Endothelial cell of umbilical vein (primary cell): ENCODE measurements at places on chromosomes 6 and 20. TPM values are rescaled to one million over a fixed set of nuclear protein-coding genes. Genes with fewer than 3 reads are reported as not detected.

- DNase-seq, result no peak
Observed at GRCh38 chr20:56420940-56421688, 9.1 kb downstream of the CASS4 start.

DNA sequence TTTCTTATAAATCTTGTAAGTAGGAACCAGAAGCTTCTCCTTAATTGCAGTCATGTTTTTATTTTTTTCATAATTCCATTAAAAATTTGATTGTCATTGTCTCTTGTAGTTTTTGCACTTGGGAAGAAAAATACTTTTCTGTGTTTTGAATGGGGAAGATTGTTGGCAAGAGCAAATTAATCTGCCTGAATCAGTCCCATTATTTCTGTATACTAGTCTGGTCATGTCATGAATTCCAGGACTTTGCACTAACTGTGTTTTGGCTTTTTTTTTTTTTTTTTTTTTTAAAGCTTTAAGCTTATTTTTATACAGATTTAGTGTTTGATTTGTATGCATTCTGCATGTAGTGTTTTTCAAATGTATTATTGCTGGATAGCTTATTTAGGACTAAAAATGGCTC is 47.6 kb downstream of the RALGAPB start:
- no peak for DNase-seq

- no peak for DNase-seq
Observed at GRCh38 chr6:11767458-11767857, 11.1 kb downstream of the ADTRP start.

- DNase-seq, result no peak
Observed at GRCh38 chr20:5024103-5024502, 22.8 kb upstream of the SLC23A2 start.

DNA sequence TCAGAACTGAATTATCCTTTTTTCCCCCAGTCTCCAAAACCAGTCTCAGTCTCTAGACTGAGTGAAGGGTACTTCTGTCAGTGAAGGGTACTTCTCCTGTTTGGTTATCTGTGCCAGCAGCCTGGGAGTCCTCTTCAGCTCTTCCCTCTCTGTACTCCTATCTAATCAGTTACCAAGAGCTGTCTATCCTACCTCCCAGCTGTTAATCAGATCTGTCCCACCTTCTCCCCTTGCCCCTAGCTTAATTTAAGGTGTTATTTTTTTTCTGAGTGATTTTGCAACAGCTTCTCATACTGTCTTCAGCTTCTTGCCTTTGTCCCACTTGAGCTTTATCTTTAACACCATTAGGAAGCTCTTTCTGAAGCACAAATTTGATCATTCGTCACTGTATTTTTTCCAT is 491.9 kb upstream of the SOX4 start:
- DNase-seq, result no peak

DNA sequence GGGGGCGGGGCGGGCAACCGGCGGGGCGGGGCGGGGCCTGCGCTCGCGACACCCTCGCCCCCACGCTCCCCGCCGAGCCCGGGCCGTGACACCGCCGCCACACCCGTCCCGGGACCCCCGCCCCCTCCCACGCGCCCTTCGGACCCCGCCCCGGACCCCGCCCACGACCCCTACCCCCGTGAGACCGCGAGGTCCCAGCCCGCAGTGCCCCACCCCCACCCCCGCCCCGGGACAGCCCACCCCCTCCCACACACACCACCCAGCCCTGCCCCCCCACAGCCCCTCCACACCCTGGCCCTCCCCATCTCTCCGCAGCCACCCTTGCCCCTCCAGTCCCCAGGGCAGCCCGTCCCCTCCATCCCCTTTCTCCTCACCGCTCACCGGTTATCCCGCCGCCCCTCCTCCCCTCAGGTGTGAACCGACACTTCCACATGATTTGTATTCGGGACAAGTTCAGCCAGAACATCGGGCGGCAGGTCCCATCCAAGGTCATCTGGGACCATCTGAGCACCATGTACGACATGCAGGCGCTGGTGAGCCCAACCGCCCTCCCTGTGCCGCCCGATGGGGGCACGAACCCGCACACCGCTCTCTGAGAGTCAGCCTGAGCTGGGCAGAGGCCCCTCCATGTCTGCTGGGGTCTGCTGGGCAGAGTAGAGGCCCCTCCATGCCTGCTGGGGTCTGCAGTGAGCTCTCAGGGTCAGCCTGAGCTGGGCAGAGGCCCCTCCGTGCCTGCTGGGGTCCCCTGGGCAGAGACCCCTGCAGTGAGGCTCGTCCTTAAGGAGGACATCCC is 622 bp downstream of the MRGBP start:
- no peak for DNase-seq

DNA sequence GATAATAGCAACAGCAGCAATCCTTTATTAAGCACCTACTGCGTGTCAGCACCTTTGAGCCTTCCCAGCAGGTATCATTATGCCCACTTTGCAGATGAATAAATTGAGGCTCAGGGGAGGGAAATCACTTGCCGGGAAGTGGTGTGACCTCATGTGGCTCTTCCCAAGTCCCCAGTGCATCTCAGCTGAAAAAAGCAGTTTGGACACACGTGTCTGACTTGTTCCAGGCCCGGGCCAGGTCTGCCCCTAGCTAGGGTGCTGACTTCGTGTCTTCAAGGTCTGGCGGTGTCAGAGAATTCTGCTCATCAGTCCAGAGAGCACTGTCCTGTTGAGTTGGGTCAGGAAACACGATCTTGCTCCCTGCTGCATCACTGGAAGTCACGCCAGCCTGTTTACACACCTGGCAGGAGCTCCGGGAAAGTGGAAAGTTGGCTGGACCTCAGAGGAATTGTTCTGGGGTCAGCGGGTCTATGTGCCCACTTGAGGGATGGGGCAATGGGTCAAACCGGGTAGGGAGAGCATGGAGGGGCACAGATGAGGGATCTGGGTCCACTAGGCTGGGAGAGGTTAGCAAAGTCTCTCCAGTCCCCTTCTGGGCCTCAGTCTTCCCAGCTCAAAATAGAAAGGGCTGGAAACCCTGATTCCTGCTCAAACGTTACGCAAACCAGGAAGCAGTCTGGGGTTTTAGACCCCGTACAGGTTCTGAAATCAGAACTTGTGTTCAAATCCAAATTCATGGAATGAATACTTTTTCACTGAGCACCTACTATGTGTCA is 10.5 kb downstream of the SLC13A3 start:
- DNase-seq, result no peak

GRCh38 chr20:2805689-2806350 is 5.4 kb upstream of the CPXM1 start:
- no peak for DNase-seq

GRCh38 chr6:21138336-21139069 is 455.0 kb upstream of the SOX4 start:
- DNase-seq, result peak; percentile 64

- DNase-seq, result no peak
Observed at GRCh38 chr6:138272533-138273315, 54.4 kb upstream of the PBOV1 start.

DNA sequence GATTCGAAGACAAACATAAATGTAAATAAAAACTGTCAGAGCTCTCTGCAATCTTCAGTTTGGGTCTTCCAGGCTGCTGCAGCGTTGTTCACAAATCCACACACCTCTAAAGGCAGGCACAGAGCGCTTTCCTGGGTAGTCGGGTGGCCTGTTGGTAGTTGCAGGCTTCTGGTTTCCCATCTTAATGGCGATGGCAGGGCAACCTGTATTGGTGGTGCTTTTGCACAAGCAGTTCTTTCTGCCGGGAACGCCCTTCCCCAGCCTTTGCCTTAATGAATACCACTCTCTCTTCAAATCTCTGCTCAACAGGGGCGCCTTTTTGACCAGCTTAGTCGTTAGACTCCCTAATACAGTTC is 723 bp upstream of the IFT52 start:
- DNase-seq, result no peak

- DNase-seq, result no peak
Observed at GRCh38 chr6:129141499-129141898, 258.6 kb downstream of the LAMA2 start.

DNA sequence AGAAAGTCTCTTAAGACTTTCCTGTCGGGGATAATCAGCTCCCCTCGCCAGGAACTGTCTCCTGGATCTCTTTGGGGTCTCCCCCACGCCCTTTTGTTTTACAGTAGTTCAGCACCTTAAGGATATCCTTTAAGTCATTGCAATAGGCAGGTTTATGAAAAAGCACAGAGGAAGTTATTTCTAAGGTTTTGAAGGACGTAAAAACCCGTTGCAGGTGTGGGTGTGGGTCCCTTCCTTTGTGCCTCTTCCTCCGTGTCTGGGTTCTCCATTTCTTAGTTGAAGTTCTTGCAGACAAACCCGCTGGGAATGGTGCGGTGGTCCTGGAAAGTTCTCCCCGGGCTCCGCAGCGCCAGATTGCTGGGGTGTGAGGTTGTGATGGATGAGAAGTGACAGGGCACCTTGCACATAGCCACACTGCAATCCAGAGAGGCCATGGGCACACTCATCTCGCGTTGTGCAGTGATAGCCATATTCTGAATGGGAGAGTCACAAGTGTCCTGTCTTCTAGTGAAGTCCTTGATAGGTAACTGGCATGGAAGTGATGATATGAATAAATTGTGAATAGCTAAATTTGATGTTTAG is 65.2 kb downstream of the GTF2H5 start:
- DNase-seq, result peak; percentile 14

DNA sequence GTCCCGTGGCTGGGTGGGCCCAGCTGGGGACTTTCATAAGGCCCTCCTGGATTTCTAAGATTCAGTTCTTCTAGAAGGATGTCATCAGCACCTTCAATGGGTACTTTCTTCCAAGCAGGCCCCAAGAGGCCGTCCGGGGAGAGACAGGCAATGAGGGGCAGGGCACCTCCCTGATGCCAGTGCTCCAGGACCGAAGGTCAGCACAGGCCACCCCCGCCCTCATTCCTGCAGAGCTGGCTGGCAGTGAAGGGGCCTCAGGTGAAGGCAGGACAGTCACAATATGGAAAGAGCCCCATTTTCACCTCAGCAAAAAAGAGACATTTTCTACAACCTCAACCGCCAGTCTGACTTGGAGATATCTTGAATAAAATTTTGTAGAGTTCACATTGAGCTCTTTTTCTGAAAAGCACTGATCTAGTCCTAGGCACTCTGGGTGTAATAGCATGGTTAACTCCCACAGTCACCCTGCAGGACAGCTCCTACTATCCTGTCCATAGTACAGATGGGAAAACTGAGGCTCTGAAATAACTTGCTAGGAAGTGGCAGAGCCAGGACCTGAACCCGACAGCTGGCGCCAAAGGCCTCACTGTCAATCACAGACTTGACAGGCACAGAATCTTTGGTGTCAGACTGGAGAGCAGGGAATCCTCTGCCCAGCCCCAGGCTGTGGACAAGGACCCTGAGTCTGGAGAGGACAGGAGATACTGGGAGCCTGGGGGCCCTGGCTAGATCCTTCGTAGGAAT is 50.3 kb downstream of the RRBP1 start:
- DNase-seq, result no peak

- DNase-seq, result no peak
Observed at GRCh38 chr6:139748353-139749146, 374.1 kb upstream of the CITED2 start.

GRCh38 chr20:62685781-62686555 is 22.7 kb upstream of the NTSR1 start:
- no peak for DNase-seq

DNA sequence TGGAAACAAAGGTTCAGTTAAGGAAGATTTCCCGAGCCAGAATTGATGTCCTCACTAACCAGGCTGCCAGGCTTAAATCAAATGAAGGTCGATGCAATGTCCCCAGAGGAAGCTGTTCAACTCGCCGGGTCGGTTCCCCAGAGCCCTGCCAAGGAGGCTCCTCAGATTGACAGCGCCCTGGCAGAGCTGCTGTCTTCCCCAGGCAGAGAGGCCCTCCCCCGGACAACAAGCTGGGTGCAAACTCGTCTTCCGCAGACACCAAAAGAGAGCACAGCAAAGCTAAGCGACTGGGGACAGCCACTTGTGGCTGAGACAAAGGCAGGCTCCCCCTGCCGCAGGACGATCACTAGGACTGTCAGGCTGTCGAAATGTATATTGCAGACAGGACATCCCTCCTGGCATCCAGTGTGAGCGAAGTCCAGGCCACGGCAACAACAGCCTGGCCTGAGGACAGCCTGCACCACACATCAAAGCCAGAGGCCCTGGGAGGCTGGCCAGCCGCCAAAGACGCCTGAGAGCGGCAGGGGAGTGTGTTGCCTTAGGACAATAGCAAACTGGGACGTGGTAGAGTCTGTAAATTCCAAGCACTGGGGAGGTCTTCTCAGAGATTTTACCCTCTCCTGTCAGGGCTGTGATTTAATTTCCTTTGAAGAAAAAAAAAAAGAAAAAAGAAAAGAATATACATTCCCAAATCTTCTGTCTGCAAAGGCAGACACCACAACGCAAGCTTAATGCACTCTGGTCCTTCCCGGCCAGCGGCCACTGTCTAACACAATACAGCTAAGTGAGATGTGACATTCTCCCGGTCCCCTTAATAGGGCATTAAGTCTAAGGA is 99.1 kb downstream of the HIVEP2 start:
- peak; percentile 97 for DNase-seq

- DNase-seq, result no peak
Observed at GRCh38 chr20:20012541-20012940, 4.6 kb upstream of the NAA20 start.

DNA sequence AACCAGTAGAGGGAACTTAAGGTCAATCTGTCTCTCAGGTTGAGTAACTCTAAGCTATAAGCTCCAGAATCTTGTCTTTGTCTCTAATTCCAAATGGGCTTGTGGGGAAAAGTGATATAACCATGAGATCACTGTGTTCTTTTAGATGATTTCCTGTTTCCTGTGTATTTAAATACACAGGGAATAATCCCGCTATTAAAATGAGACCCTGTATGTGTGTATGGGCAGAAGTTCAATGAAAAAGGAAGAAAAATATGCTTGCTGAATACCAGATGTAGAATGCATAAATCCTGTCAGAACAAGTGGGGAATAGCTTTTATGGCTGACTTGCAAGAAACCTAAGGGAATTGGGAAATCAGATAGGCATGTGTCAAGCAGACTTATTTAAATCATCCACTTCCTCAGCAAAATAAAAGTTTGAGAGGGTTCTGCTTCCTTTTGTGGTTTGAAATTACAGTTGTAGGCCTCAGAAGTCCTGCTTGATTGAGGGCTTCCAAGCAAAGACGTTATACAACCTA is 164.7 kb upstream of the PDE7B start:
- peak; percentile 69 for DNase-seq

DNA sequence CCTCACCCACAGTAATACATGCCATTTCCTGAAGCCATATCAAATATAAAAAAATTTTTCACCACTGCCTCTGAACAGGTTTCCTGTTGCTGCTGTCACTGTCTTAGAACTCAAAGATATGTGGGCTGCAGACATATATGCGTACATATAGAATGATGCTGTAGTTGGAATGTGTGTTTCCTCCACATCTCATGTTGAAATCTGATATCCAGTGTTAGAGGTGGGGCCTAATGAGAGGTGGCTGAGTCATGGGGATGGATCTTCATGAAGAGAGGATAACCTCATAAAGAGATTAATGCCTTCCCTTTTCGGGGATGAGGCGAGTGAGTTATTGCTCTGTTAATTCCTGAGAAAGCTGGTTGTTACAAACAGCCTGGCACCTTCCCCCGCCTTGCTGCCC is 7.7 kb upstream of the SCP2D1 start:
- DNase-seq, result no peak

GRCh38 chr20:50519036-50519762 is 9.0 kb downstream of the PTPN1 start:
- DNase-seq, result no peak

MEP1A gene
- polyA plus RNA-seq, result not detected in 2 replicates

BNIP5 gene
- polyA plus RNA-seq, result not detected in 2 replicates

HLA-DPA1 gene
- 18.9 and 23.2 TPM in 2 replicates for polyA plus RNA-seq

PRICKLE4 gene
- 1.0 and 1.5 TPM in 2 replicates for polyA plus RNA-seq

GPSM3 gene
- polyA plus RNA-seq, result 19.5 and 24.9 TPM in 2 replicates
